ENCODE measurements at places on chromosomes 11 and 22.

- no peak for DNase-seq
These were observed 5.9 kb downstream of the TKFC start for GRCh38 chr11:61338783-61339489.

DNA sequence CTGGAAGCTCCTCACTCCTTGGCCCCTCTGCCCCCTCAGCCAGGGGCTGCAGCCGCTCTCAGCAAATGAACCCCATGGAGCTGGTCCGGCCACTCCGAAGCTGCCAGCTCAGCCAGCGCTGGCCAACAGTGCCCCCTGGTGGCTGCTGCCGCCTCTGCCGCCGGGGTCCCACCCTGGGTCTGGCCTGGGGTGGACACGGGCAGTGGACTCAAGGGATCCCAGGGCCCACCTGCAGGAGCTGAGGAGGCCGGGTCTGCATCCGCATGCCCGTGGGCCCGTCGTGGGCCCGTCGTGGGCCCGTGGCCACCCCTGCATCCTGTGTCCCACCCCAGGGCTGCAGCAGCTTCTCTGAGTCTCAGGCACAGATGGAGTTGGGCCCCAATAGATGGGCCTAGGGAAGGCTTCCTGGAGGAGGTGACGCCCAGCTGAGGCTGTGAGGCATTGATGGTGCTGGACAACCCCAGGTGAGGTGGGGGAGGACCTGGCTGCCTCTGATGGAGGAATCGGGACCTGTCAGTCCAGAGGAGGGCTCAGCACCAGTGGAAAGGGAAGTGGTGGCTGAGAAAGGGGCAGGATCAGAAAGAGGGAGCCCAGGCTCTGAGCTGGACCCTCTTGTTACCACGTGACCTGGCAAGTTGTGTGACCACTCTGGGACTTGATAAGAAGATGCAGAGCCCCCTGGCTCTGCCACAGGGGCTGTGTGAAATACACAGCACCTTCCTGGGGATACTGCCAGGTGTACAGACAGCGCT lies 522.3 kb downstream of the BRD1 start:
- peak; percentile 18 for DNase-seq

DNA sequence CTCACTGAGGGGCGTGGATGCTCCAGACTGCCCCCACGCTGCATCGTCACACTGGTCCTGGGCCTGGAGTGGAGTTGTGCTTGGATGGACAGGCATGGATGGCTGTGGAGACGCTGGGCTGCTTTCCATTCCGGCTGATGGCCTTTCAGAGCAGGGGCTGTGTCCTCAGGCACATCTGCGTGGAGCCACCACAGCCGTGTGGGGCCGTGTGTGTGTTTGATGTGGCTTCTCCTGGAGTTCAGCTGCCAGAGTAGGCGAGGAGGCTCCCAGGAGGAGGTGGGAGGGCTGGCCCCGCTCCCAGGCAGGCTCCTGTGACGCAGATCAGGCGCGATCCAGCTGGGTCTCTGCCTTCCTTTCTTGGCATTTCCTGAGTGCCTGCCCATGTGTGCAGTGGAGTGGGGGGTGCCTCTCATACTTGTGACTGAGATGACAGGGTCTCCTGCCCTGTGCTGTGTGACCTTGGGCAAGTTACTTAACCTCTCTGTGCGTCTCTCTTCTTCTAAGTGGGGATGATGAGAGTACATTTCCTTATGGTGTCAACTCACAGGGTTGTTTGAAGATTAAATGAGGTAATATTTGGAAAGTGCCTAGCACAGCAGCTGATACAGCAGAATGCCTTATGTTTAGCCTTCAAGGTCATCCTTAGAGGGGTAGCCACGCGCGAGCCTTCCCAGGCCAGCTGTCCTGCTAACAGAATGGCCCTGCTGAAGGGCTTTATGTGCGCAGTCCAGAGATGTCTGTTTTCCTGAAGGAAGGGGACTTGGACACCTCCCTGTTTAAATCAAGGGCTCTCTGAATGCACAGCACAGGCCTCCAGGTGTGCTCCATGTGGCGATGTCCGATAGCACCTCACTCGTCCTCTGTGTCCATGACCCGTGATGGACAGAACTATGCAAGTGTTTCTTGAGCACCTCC lies 33.5 kb downstream of the GLB1L2 start:
- no peak for DNase-seq

DNA sequence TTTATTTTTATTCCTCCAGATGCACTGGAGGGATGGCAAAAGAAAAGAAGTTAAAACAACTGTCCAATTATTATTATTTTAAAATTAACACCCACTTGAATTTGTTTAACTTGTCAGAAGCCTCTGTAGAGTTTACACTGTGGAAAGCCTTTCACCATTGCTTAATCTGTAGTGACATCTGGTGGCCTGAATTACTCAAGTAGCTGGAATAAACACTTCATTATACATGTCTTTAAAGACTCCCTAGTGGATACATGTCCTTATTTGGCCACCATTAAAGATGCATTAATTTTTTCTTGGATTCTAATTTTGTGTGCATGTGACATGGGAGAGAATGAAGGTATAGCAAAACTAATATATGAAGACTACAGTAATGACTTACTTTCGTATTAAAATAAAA lies 1496.5 kb downstream of the FAM181B start:
- DNase-seq: no peak

DNA sequence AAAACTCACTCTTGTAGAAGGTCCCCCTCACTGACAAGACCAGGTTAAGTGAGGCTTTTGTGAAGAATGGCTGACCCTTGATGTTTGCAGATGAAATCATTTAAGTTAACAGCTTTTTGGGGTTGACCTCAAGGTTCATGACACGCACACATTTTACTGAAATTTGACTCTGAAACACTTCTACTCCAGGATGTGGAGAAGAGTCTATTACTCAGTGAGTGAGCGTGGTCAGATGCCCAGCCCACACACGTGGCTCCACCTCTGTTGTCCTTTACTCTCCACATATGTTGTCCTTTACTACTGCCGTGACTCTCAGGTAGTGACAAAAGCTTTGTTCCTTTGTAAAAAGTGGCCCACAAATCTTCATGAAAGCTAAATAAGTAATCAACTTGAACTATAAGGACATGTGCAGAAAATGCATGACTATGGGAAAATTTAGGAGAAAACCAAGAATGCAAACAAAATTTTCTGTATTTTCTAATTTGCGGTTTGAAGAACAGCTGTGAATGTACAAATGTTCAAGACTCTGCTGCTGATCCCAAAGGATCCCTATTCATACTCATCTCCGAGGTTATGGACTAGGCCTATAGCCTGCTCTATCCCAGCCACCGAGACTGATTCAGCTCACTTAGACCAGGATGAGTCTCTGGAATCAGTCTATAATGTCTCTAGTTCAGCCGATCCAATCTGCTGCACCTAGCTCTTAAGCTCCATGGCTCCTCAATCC lies 22.4 kb downstream of the XRRA1 start:
- DNase-seq: peak; percentile 65

All from AG08395 (cell line).